ENCODE measurements at places on chromosomes 16 and 17.

- DNase-seq, result no peak
Measured at GRCh38 chr17:31843070-31843745, 15.8 kb downstream of the COPRS start.

DNA sequence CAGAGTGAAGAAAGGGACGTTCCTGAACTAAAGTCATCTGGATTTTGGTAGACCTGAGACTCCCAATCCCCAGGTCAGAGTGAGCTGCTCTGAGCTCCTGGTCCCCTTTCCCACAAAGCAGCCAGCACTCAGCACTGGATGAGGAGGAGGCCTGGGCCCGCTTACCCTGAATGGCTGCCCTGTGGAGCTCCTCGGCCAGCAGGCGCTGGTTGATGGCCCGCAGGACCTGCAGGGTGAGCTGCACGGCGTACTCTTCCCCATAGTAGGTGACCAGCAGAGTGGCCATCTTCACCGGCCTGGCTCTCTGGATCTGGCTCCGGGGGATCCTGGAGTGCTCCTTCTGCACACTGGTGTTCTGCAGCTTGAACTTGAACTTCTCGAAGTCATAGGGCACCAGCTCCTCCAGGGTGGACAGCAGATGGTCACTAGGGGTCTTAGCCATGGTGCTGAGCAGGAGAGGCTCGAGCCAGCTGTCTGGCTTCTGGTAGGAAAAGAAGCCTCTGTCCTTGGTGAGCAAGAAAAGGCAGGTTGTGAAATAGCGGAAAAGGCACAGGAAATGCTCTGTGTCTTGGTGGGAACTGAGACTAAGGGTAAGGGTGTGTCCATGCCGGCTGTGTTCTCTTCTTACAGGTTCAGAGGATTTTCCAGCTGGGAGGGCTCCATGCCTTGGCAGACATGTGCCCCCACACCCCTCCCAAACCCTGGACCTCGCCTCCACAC, at the start of gene MEFV:
MEFV (minus strand) TSS at position 488 of the 720 bp plus-strand sequence; CDS start at position 442, 46 bp downstream.
- DNase-seq, result no peak

DNA sequence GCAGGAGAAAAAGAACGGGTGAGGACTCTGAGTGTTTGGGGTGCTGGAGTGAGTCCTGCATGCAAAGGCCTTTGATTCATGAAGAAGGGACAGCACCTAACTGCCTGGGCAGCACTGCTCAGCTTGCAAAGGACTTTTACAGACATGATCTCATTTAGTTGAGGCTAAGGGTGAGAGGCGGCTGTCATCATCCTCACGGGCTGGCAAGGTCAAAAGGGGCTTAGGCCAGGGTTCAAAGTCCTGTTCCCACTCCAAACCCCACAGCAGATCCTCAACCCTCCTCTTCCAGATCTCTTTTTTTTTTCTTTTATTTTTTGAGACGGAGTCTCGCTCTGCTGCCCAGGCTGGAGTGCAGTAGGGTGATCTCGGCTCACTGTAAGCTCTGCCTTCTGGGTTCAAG, 4.8 kb downstream of the RHBDF2 start:
- no peak for DNase-seq

DNA sequence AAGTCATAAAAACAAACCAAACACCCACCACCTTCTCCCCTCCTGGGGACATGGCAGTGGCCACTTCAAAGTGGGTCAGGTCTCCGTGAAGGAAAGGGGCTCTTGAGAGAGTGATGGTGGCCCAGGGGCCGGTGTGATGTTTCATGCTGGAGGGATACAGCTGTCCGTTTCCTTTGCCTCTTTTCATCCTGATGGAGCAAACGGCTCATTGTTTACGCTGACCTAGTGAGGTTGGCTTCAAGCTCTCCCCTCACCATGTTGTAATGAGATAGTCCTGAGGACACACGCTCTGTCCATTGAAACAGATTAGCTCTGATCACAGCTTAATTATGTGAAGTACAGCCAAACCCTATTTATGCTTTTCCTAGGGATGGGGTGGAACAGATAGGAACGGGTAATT, 34.2 kb downstream of the CDH13 start:
- DNase-seq, result no peak

GRCh38 chr17:79524213-79525187, 86.4 kb downstream of the RBFOX3 start:
- no peak for DNase-seq

DNA sequence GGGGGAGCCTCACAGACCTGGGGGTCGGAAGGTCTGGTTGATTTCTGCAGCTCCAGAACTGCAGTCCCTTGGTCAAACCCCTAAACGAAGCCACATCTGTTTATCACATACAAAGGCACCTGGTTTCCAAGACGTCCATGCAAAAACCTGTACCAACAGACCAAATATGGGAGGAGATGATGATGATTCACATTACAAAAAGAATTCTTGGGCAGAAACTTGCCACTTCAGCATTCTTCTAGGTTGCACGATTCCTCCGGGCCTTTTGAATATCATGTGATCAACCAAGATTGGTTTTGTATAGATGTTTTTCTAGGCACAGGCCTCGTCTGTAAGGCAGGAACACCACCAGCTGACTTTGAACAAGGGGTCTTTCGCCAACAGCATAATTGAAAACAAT, 466.3 kb downstream of the SOX9 start:
- no peak for DNase-seq

DNA sequence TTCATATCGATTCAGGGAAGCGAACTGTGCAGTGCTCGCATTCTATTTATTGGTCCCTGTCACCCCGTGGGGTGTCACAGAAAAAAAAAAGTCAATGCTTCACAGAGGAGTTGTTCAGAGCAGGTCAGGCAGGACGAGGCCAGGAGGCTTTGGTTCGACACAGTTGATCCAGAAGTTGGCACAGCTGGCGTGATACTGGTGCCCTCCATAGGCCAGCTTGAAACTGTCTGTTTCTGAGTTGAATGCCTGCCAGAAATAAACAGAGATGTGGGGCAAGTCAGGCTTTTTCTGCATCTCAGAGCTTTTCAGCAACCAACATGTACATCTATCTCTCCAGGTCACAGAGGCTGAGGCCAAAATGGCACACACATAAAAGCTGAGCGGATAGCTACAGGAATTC, 29.1 kb downstream of the DUSP14 start:
- no peak for DNase-seq

- DNase-seq, result no peak
Measured at GRCh38 chr16:55370762-55371482, 46.9 kb downstream of the IRX6 start.

GRCh38 chr16:53895433-53895832, 191.5 kb downstream of the FTO start:
- no peak for DNase-seq

DNA sequence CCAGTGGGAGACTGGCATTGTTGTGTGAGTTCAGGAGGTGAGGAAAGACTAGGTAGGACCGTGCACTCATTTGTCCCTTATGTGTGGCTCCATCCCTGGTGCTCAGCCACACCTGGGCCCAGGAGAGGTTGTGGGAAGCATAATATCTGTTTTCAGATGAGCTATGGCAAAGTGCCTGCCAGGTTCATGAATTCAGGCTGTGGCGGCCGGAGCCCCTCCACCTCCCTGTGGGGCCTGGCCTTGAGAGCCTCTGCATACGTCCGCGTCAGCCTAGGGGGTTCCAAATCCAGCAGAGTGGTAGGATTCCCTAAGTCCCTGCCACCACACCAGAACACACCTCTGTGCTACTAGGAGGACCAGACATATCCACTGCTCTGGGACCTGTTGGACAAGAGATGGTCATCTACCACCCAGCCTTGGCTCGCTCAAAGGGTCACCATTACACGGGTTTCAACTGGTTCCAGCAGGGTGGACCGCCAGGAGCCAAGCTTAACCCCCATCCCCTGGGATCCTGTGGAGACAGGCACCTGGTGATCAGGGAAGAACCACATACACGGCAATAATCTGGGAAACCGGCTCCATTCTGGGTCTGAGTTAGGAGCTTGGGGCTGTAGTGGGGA, 2.0 kb downstream of the B3GNT9 start:
- DNase-seq, result no peak

- DNase-seq, result no peak
Measured at GRCh38 chr16:56603589-56603988, 4.8 kb upstream of the MT2A start.

- no peak for DNase-seq
Measured at GRCh38 chr17:16438173-16438556, 22.8 kb downstream of the TRPV2 start.

DNA sequence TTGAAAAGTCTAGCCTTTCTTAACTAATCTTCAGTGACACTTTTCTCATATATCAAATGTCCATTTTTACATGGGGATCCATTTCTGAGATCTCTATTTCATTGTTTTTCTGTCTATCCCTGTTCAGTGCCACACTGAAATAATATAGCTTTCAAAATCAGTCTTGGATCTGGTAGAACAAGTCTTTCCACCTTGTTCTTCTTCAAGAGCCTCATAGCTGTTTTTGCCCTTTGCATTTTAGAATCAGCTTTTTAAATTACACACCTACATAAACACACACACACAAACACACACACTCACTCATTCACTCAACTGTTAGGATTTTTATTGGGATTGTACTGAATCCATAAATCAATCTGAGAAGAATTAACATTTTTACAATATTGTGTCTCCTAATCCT, 19.2 kb downstream of the GSDMB start:
- DNase-seq, result no peak
